CD8-positive, alpha-beta memory T cell (primary cell): ENCODE measurements at places on chromosomes 7 and 10. TPM values are rescaled to one million over a fixed set of nuclear protein-coding genes. Genes with fewer than 3 reads are reported as not detected.

DNA sequence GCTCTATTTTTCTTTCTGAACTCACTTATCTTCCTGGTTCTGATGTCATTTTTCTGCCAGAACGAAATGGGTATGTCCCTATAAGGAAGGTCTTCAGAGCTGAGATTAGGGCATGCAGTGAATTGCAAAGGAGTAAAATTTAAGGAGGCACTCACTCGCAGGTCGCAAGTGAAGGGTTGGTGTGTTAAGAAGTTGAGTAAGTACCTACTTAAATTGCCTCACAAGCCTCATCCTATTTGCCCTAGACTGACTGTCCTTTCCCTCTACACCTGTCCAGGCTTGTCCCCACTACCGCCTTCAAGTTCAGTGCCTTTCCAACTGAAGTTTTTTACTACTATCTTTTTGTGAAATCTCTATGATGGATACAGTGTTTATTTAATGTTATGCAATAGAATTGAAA is 191.5 kb downstream of the AHR start:
- DNase-seq = no peak

- DNase-seq = peak; percentile 16
These were observed at the start of gene GSDME for GRCh38 chr7:24757353-24758275. Gene GSDME (minus strand): TSS chr7:24757464. CDS start chr7:24749774, 7,690 bp downstream.

DNA sequence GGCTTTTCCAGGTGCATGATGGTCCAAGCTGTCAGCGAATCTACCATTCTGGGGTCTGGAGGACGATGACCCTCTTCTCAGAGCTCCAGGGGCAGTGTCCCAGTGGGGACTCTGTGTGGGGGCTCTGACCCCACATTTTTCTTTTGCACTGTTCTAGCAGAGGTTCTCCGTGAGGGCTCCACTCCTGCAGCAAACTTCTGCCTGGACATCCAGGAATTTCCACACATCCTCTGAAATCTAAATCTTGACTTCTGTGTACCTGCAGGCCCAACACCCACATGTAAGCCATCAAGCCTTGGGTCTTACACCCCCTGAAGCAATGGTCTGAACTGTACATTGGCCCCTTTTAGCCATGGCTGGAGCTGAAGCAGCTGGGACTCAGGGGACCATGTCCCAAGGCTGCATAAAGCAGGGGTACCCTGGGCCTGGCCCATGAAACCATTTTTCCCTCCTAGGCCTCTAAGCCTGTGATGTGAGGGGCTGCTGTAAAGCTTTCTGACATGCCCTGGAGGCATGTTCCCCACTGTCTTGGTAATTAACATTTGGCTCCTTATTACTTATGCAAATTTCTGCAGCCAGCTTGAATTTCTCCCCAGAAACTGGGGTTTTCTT is 86.9 kb downstream of the ZNF783 start:
- DNase-seq = no peak

GRCh38 chr10:68558478-68558877 is 1.7 kb upstream of the TET1 start:
- DNase-seq = no peak

GRCh38 chr10:91983416-91983815 is 59.8 kb downstream of the BTAF1 start:
- no peak for DNase-seq

GRCh38 chr10:60212195-60212594 is 177.5 kb downstream of the ANK3 start:
- DNase-seq = no peak

- DNase-seq = no peak
These were observed 637.6 kb upstream of the IGFBP3 start for GRCh38 chr7:46558482-46559193.

GRCh38 chr10:18140957-18141845 is 977 bp downstream of the CACNB2 start:
- DNase-seq = no peak

GRCh38 chr10:110637558-110638053 is 6.5 kb upstream of the RBM20 start:
- DNase-seq = no peak

- no peak for DNase-seq
These were observed 123.4 kb downstream of the REEP3 start for GRCh38 chr10:63644418-63645142.

DNA sequence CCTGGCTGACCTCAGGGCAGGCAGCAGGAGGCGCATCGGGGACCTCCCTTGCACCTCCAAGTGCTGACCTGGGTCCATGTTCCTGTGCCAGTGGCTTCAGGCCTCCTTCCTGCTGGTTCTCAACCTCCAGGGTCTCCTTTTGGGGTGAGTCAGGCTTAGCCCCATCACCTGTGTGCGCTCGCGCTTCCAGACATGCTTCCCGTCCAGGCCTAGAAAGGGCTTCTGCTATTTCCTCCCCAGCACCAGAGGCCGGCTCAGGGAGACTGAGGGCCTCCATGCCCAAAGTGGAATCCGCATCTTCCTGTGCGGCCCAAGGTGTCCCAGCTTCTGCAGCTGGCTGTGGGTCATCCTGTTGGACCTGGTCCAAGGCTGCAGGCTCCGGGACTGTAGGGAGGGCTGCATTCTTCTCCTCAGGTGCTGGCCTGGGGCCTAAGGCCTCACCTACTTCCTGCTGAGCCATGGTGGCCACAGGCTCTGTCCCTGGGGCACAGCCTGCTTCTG is 5.9 kb downstream of the NACAD start:
- no peak for DNase-seq

GRCh38 chr7:140533394-140533872 is 54.1 kb upstream of the MKRN1 start:
- no peak for DNase-seq

DNA sequence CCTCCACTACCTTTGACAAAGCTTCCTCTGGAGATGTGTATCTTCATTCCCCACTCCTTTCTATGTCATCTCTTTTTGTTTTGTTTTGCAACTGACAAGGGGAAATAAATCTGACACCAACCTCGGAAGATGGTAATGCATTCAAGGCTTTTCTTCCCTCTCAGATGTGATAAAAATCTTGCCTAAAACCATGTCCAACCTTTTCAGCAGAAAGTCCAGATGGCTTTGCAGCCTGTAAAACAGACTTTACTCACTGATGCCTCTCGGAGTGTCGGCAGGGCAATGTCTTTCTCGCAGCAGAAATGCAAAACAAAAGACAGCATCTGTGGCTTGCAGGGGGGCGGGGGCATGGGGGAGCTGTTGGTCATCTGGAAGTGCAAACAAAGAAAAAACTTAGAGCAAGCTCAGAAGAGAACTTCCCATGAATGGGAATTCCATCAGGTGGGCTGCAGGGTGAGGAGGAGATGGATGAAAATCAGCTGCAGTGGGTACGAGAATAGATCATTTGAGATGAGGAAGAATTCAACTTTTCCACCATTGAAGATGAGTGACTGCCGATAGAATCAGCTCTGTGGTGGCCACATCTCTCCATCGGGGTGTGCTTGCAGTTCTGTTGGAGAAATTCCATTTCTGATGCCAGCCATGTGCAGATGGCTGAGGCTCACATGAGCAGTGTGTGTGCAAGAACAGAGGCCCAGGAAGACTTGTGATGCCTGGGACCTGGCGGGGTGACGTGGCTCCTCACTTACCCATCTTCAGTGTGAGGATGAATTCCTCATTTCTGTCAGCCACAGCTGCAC is 237.7 kb downstream of the WDR37 start:
- no peak for DNase-seq

DNA sequence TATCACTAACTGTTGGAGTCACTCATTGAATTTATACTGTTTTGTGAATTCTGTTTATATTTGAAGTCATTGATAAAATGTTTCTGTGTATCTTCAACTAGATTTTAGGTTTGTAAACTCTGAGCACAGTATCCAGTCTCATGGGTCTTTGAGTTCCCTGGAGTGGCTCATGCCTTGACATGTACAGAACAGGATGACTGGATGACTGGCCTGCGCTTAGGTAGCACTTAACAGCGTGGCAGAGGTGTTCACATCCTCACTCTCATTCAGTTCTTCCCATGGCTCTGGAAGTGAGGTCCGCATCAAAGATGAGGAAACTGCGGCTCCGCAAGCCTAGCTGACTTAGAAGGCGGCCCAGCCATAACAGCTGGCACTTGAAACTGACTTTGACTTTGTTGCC is 576.9 kb downstream of the SUGCT start:
- no peak for DNase-seq

DNA sequence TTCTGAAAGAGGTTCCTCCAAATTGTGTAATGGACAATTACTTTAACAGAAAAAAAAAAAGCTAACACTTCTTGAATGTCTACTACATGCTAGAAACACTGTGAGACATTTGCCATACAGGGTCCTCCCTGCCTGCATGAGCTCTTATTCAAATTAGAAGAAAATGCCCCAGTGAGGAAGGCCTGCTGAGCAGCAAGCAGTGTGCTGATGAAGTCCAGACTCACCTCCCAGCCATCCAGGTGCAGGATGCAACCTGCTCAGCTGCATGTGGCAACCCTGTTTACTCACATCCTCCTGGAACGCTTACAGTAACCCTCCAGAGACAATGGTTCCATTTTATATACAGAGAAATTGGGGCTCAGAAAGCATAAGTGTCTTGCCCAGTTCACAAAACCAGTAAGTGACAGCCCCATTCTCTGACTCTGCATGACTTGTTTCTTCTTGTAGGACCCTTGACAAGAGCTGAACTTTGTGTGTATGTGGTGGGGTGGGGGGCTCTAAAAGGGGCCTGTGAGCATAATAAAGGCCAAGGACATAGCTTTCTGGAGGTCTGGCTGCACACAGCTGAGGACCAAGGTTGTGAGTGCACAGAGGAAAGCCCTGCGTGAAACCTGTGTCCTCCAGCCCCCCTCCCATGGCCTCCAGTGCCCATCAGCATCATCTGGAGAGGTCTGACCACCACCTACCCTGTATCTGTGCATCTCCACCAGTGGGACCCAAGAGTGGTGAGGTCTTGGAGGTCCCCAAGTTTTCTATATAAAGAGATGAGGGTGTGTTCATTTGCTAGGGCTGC is 387.8 kb downstream of the GRID1 start:
- DNase-seq = no peak

DNA sequence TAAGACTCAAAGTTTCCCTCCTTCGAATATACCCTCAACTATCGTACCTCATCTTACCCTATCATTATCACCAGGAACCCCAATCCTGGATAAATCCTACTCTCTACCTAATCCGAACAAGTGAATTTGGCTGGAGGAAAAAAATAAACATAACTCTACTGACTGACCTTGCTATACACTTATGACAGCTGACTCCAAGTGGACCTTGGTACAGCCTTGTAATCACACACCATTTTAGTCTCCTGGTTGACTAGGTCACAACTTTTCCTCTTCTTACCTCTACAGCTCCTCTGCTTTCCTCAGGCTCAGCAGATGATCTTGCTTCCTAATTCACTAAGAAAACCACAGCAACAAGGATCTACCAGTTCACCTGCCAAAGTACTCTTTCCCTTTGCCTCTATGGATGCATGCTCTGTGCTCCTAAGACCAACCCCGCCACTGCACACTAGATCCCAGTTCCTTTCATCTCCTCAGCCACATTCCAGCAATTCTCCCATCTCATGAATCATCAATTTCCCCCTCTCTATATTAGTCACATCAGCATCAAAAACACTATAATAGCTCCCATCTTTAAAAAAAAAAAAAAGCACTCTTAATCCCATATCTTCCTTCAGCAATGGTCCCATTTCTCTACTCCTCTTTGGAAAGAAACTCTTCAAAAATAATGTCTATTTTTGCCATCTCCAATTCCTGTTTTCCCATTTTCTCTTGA is 35.5 kb downstream of the COA1 start:
- DNase-seq = no peak

INSYN2A gene
- not detected for total RNA-seq

DLX6 gene
- total RNA-seq = not detected

CDH23 gene
- 0.78 TPM for total RNA-seq

UCN3 gene
- not detected for total RNA-seq

SFTPA1 gene
- total RNA-seq = not detected

RBM48 gene
- 18.0 TPM for total RNA-seq

CDC14C gene
- not detected for total RNA-seq

TSPAN33 gene
- total RNA-seq = 23.6 TPM

FAM25A gene
- not detected for total RNA-seq

ZNF503 gene
- total RNA-seq = 0.13 TPM

AGAP5 gene
- 8.6 TPM for total RNA-seq

TMEM213 gene
- not detected for total RNA-seq

TRIM4 gene
- total RNA-seq = 31.0 TPM

CABCOCO1 gene
- total RNA-seq = not detected

ZNF365 gene
- 0.93 TPM for total RNA-seq

ANKRD1 gene
- total RNA-seq = not detected
